CD4-positive, alpha-beta T cell treated with Interleukin-12 subunit alpha and Interleukin-12 subunit beta, for 1 hour (primary cell): ENCODE measurements at places on chromosomes 7 and 10.
A peak's percentile ranks its signal among the peaks of the same experiment; 100 is the strongest.

- DNase-seq, result no peak
These were observed 403 bp upstream of the ENO4 start for GRCh38 chr10:116848944-116849247.

- no peak for DNase-seq
These were observed 118.6 kb upstream of the CARD11 start for GRCh38 chr7:3162289-3162688.

GRCh38 chr10:124196659-124197058 lies 103.3 kb upstream of the CHST15 start:
- DNase-seq, result no peak

DNA sequence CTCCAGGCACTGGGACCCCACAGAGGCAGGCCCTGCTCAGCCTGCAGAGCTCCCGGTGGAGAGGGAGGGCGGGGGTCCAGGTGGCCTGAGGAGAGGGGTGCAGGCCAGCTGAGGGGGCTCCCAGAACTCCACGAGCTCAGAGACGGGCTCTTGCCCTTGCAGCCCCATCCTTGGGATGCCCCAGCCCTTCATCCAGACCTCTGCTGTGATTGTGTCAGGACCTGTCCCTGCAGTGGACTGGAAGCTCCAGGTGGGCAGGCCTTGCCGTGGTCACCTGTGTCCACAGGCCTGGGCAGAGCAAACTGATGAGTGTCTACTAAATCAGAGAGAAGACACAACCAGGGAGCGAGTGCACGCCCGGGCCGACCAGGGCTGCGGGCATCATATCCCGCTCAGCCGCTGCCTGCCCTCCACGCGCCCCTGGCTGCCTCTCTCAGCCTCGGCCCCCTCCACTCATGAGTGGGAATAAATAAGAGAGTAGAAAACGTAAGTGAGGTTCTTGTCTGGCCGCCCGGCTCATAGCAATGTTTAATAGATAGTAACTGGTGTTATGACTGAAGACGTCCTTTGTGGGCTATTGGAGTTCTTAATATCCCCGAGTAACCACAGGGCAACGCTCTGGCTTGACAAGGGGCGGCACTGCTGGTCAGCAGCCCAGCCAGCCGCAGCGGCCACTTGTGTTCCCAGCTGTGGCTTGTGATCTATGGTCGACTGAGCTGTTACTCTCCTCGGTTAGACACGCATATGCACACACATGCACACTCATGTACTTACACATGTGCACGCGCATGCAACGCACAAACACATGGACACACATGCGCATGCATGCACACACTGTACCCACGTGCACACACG lies 105.6 kb downstream of the LHPP start:
- DNase-seq, result no peak

DNA sequence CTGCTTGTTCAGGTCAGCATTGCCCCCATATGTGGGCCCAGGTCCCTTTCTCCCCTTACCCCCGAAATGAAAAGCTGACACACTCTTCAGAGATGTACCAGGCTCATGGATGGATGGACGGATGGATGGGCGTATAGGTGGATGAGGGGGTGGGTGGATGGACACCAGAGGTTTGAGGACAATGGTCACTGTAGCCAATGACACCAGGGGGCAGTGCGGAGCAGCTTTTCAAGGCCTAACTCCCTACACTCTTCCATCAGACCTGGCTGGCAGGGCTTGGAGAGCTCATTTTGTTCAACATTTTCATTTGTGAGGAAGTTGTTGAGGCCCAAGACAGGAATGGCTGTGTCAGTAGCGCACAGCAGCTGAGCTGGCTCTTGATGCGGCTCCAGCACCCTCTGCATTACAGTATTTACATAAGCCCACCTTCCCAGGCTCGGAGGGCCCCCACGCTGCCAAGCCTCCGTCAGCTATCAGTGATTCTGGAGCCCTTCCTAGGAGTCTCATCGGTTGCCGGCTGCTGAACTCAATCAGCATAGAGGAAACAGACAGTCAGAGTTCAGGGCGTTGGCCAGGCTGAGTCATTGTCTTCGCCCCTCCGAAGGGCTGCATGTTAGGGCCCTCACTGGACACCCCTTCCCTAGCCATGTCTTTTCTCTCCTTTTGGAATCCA lies 11.6 kb upstream of the FFAR4 start:
- DNase-seq, result peak; percentile 36

DNA sequence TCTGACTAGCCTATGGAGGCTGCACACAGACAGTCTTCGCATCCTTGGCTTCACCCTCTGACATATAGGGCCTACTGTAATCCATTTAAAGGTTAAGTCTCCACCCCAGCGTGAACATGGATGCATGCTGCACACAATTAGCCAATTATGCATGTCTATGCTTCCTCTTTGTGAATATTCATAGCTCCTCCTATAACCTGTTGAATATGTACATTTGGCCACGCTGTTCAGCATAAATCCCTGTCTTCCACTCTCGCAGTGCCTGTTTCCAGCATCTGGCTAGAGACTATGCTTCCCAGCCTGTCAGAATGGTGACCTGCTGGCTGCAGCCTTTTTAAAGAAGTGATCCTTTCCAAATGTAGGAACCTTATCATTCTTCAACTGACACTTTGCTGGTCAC lies 106.7 kb downstream of the PRKAG2 start:
- no peak for DNase-seq

- no peak for DNase-seq
These were observed 572.5 kb downstream of the POM121L12 start for GRCh38 chr7:53607961-53608360.

GRCh38 chr7:92750447-92750839 lies 85.9 kb downstream of the CDK6 start:
- no peak for DNase-seq

DNA sequence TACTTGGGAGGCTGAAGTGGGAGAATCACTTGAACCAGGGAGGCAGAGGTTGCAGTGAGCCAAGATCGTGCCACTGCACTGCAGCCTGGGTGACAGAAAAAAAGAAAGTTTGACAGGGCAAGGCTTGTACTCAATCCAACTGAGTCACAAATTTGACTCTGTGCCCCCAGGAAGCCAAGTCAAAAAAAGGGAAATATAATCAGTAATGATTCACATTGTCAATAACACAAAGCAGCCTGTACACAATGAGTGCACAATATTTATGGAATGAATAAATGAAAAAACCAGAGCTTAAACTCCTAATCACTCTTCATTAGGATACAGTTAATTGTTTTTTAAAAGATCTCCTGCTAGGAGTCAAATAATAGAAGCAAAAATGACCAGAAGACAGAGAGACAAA lies 6.4 kb downstream of the NAPEPLD start:
- DNase-seq, result no peak

GRCh38 chr10:114265392-114266053 lies 26.5 kb downstream of the VWA2 start:
- no peak for DNase-seq

DNA sequence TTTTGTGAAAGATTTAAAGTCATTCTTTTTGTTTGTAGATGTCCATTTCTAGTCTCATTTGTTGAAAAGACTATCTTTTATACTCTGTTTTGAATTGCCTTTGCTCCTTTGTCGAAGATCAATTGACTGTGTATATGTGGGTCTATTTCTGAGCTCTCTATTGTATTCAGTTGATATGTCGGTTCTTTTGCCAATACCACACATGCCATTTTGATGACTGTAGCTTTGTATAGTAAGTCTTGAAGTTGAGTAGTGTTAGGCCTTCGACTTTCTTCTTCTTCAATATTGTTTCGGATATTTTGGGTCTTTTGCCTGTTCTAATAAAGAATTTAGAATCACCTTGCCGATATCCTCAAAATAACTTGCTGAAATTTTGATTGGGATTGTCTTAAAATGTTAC lies 104.5 kb downstream of the CCSER2 start:
- no peak for DNase-seq

DNA sequence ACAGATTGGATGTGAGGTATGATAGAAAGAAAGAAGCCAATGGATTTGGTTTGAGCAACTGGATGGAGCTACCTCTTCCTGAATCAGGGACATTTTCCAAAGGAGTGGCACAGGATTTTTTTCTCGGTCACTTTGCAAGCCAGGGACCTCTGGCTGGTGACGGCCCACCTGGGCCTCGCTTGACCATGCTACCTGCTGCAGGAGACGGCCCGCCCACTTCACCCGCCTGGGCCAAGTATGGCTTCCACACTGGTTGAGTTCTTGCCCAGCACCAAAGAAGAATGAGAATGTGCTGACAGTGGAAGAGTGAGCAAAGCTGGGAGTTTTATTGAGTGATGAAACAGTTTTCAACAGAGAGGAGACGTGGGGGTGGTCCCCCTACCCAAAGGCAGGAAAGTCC lies 24.5 kb upstream of the SH3PXD2A start:
- DNase-seq, result no peak

DNA sequence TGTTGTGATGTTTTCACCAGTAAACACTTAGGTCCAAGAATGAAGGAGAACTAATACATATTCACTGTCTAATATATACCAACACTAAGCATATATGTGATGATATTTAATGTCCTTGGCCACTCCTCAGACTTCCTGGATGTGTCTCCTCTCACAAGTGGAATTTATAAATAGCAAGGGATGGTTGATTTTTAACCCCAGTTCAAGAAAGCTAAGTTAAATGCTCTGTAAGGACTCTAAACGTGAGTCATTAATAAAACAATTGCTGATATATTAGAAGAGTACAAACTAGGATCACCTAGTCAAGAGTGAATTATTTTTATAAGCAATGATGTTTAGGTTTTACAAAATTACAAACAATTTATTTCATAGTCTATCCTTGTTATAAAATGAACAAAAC lies 355.9 kb upstream of the TMEM229A start:
- DNase-seq, result no peak

DNA sequence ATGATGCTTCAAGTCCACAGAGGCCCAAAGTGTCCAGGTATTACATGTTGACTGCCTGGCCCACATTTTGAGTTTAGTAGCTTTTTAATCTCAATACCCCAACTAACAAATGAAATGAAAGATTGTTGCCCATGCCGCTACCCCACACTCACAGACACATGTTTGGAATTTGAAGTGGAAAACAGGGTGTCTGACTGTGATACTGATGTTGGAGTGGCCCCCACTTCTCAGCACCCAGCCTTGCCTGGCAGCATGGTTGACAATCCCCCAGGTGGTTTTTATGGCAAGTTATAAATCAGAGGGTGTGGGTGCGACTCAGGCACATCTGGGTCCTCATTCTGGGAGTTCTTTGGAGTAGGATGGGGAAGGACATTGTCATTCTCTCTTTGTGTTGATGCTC lies 314.7 kb upstream of the ZNF32 start:
- DNase-seq, result no peak

DNA sequence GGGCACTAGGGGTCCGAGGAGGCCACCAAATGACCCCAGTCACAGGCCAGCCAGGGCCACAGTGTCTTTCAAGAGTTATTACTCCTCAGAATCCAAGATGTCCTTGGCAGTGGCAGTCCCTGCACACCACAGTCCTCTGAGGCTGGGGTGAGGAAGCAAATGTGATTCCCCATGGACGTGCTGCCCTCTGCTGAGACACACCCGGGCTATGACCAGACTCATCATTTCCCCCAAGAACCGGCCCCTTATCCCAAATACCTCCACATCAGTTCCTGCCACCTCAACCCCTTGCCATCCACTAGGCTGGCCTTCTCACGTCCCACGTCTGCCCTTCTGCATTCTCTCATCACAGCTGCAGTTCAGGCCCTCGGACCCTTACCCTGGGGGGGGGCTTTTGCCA lies 5.0 kb downstream of the PRKAG2 start:
- DNase-seq, result no peak

GRCh38 chr10:105785721-105786120 lies 1144.6 kb downstream of the SORCS3 start:
- no peak for DNase-seq

DNA sequence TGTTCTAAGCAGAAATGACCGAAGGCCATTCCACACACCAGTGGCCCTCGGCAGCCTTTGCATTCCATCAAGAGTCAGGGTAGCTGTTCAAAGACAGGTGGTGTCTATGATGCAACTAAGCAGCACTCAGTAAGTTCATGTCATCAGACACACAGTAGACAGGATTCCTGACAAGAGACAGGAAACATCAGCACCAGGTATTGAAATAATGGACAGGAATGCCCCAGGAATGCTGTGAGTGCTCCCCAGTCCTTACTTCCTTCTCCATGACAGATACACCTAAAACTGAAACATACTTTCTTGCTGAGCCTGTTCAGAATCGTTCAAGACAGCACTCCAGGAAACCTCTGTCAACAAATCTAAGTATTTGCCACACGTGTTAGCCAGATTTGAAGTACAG lies 204.4 kb downstream of the TPST1 start:
- DNase-seq, result no peak

- no peak for DNase-seq
These were observed 8.9 kb downstream of the ST8SIA6 start for GRCh38 chr10:17445400-17445998.

DNA sequence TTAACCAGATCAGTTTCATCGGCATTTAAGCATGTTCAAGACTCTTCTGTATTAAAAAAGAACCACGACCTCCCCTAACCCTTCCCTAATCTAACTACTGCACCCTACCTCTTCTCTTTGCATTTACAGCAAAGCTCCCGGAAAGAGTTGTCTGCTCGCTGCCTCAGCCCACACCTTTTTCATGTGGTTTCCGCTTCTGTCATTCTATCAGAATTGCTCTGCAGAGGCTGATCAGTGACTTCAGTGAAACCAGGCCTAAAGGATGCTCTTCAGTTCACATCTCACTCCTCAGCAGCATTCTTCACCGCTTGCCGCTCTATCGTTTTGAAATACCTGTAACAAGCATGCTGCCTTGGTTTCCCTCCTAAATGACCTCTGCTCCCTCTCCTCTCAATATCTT lies 160.9 kb downstream of the SDK1 start:
- DNase-seq, result peak; percentile 71

GRCh38 chr7:119270045-119270464 lies 1002.9 kb upstream of the KCND2 start:
- DNase-seq, result peak; percentile 8

DNA sequence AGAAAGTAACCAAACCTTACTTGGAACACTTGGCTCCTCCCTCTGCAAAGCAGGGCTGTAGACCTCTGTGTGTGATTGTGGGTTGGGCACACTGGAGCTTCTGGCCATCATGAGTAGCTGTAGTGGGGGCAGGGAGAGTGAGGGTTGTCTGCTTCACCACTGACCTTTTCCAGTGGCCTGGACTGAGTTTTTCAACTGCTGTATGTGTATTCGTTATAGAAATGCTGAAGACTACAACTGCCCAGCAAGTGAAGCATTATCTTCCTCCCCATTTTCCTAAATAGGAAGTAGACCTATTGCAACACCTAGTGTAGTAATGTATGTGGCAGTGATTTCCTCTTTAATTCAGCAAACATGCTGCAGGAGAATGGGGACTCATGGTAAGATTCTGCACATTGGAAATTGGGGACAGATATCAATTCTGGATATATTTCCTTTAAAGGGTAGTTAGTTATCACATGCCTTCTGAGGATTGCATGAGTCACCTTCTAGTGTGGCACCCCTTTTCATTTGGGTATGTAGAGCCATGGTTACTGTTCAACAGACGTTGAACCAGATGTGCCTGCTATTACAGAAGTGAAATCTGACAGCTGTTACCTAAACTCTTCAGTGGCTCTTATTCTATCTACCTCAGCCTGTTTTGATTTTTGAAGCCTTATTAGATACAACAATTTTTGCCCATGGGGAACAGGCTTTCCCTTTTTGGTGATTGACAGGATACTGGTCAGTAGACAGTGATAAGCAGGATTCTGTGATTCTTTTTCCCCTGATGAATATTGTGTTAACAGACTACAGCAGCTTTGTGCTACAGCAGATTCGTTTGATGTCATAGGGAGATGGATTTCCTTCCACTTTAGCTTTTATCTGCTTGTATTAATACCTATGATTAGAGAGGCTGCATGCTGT lies 130.9 kb downstream of the SND1 start:
- no peak for DNase-seq
